ENCODE measurements at places on chromosomes 16 and 17.

- DNase-seq, result no peak
These were observed 46.7 kb downstream of the FOXL1 start for GRCh38 chr16:86625029-86625428.

- no peak for DNase-seq
These were observed 18.3 kb downstream of the NQO1 start for GRCh38 chr16:69707920-69708683.

DNA sequence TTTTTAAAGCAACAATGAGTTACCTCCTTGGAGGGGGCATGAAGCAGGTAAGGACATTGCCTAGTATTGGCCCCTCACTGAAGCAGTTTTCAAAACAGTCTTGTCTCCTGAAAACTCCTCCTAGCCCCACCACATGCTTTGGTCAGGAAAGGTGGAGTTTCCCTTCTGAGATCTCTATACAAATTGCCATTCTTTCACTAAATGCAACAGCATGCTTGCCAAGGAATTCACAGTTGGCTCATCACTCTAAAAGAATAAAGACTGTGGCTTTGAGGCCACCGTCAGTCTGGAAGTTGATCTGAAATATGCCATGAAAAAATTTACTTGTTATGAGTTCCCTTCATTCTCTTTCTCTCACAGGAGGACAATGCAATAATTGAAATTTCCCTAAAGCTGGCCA is 4.2 kb downstream of the TTC19 start:
- DNase-seq, result no peak

- no peak for DNase-seq
These were observed 659 bp downstream of the KRT15 start for GRCh38 chr17:41518031-41518430.

DNA sequence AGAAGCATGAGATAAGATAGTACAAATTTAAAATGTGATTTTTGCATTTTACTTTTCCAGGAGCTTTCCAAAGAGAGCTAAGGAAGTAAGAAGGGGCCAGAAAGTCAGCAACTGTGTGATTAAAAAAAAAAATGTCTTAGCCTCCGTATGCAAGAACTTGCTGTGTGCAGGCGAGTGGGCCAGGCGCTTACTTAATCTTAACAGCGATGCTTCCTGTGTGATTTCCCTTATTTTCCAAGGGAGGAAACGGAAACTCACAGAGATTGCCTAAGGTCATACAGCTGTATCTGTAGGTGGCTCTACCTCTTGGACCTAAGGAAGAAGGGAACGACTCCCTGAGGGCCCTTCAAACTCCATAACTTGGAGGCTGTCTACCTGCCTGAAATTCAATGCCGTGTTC is 11.1 kb downstream of the HS3ST3B1 start:
- DNase-seq, result no peak

DNA sequence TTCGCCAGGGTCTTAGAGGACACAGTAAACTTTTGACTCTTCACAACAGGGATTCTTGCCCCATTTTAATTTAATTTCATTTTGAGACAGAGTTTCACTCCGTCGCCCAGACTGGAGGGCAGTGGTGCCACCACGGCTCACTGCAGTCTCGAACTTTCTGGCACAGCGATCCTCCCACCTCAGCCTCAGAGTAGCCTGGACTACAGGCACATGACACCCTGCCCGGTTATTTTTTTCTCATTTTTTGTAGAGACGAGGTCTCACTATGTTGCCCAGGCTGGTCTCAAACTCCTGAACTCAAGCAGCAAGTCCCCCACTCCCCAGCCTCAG is 329 bp upstream of the NLE1 start:
- no peak for DNase-seq

GRCh38 chr17:49209061-49209571 is 1.3 kb downstream of the GNGT2 start:
- DNase-seq, result no peak

GRCh38 chr16:80530479-80530878 is 10.3 kb upstream of the DYNLRB2 start:
- no peak for DNase-seq

- no peak for DNase-seq
These were observed 460 bp upstream of the HSBP1 start for GRCh38 chr16:83807327-83807709.

GRCh38 chr17:81740395-81740961 is 28.4 kb downstream of the SLC25A10 start:
- no peak for DNase-seq

DNA sequence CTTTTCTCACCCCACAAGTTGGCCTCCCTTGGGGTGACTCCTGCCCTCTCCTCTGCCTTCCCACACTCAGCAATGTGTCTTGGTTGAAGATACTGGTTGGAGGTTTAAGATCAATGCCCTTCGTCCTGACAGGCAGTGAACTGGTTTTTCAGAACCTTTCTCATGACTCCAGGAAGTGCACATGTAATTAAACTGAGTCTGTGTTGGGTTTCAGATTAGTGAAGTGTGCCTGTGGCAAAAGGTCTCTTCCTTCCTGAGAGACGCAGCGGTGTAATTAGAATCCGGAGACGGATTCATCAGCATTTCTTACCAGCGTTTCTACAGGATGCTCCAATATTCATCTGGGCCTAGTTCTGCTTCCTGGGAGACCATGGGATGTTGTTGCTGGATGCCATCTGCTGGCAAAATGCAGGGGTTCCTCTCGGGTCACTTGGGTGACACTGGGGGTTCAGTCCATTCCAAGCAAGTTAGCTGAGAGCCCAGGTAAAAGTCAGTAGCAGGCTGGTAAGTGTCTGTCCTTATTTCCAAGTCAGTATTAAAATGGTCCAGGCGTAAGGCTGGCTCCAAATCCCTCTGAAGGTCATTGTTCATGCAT is 233.3 kb downstream of the XYLT1 start:
- DNase-seq, result no peak

DNA sequence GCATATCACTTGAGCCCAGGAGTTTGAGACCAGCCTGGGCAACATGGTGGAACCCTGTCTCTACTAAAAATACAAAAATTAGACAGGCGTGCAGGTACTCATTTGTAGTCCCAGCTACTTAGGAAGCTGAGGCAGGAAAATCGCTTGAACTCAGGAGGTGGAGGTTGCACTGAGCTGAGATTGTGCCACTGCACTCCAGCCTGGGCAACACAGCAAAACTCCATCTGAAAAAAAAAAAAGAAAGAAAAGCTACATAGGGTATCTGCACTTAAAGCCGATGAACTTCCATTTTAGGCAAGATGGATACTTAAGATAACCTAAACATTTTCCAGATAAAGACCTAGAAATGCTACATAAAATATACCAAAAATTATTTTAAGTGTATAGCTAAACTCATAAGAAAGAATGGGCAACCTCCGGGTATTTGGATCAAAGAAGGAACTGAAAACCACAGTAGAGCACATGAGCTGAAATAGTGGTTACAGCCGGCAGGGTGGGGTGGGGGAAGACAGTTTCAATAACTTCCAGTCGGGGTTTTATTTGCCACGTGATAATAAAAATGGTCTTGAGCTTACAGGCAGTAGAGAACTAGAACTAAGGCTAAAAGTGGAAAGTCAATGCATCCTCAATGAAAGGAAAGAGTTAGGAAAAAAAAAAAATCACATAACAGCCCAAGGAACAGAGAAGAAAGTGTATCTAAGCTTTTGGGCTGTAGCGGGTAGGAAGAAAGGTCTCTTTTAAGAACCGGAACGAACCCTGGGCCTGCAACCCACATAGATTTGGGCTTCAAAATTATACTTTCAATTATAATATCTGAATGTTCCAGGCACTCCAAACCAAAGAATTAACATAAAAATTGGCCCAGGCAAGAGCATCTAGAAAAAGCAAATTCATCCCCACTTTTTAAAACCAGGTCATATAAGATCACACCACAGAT is 53.1 kb downstream of the CFDP1 start:
- DNase-seq, result no peak

DNA sequence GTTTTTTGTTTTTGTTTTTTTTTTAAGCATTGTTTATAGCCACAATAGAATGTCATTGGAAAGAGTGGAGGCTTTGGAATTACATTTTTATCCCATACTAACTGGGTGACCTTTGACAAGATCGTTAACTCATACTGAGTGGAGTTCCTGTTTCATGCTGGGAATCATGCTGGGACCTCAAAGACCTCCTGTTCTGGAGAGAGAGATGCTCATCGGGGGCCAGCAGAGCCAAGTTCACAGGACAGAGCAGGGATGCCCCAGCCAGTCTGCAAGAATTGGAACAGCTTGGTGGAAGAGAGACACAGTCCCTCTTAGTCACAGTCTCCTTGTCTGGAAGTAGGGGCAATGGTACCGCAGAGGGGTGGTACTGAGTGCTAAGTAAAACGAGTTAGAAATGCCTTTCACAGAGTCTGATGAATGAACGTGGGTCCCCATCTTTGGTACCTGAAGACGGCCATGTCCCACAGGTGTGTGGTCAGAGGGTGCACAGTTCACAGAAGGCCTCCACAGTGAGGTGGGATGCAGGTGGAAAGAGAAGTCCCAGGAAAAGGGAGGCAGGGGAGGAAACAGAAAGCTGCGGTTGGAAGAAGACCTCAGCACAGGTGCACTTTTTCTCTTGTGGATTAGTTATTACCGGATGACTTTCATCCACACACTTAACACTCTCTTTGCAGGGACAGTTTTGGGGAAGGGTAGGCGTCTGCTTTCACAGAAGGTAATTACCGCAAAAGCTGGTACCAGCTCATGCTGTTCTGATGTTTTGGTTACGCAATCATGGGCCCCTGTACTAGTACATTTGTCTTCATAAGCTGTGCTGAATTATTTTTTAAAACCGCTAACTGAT is 147.8 kb downstream of the PRKCA start:
- no peak for DNase-seq

- DNase-seq, result no peak
These were observed 111.7 kb downstream of the ABCC12 start for GRCh38 chr16:48044117-48044516.

GRCh38 chr16:84526794-84527531 is 22.5 kb upstream of the MEAK7 start:
- DNase-seq, result no peak

DNA sequence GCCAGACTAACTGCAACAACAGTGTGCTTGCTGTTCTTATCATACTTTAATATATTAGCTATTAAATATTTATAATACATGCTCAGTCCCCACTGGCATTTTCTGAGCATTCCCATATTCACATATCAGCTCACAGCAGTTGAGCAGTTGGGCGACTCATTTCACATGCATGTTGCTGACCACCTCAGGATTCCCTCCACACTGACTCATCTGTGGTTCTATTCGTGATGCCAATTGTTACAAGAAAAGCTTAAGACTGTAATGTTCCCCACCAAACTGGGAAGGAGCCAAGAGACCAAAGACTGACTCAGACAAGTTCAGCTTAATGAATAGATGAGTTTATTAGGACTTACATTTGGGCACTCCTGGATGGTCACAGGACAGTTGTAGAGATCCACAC is 100.3 kb upstream of the KIF2B start:
- no peak for DNase-seq

GRCh38 chr16:85986931-85987749 is 88.2 kb downstream of the IRF8 start:
- peak; percentile 92 for DNase-seq

GRCh38 chr16:52557236-52557635 is 10.3 kb upstream of the TOX3 start:
- DNase-seq, result no peak

GRCh38 chr16:87602821-87603683 is 744 bp downstream of the JPH3 start:
- peak; percentile 64 for DNase-seq

GRCh38 chr16:5762362-5762761 is 664.8 kb upstream of the EEF2KMT start:
- no peak for DNase-seq

DNA sequence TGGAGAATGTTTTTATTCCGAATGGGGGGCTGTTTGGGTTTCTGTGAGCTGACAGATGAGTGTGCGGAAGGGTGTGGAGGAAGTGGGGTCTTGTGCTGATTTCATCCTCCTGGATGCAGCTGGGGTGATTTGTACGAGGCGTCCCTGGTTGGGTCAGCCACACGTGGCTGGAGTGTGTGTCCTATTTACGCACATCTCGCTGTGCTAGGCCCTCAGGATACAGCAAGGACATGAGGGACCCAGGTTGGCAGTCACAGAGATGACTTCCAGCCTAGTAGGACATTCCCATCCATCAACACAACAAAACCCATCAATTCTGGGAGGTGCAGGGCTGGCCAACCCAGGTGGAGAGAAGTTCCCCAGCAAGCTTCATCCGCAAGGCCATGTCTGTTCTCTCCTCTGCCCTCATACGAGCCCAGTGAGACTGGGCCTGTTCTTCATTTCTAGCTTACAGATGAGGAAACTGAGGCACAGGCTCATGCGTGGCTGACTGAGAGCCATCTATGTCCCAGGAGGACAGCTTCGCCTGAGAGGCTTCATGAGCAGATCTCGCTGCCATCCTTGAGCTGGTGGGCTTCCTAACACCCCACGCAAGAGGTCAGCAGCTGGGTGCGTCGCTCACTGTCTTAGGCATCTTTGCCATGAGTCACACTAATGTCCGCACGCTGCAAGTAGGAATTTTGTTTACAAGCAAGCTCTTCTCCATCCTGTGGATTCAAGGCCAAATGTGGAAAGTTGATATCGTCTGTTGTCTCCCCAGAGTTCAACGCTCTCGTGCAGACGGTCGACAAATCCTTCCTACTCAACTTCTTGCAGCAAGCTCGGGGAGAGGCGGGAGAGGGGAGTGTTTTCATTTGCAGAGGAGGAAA is 24.4 kb downstream of the IRF8 start:
- DNase-seq, result no peak

GRCh38 chr16:63244631-63245030 is 1208.4 kb upstream of the CDH8 start:
- no peak for DNase-seq

- no peak for DNase-seq
These were observed 89.1 kb upstream of the GNAO1 start for GRCh38 chr16:56102183-56102686.
